Peyer's patch (tissue), 4 donors: ENCODE measurements at places on chromosomes 5 and 9. TPM values are rescaled to one million over a fixed set of nuclear protein-coding genes. Genes with fewer than 3 reads are reported as not detected.

TTC39B gene
- total RNA-seq, result 17.3 TPM

TMEM174 gene
- not detected for total RNA-seq

DNA sequence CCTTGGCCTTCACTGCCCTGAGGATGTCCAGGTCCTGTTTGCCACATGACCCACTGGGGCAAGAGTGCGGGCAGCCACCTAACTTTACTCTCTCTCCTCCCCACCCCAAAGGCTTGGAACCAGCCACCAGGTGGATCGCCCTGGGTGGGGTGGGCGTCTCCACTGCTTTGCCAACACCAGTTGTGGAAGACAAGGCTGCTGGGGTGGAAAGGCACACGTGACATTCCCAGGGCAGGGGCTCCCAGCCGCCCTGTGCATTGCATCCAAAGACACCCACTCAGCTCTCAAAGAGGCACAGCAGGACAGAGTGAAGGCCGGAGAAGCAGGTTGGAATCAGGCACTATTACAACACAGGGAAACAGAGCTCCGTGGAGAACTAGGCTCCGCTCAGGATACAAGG, 162.2 kb downstream of the OLFM1 start:
- H3K36me3 ChIP-seq, result no peaks in the 10 kb centered on the region
- H3K27me3 ChIP-seq, result no peaks in the 10 kb centered on the region
- no peak overlapping the region for H3K4me3 ChIP-seq
- H3K27ac ChIP-seq, result no peak overlapping the region

DNA sequence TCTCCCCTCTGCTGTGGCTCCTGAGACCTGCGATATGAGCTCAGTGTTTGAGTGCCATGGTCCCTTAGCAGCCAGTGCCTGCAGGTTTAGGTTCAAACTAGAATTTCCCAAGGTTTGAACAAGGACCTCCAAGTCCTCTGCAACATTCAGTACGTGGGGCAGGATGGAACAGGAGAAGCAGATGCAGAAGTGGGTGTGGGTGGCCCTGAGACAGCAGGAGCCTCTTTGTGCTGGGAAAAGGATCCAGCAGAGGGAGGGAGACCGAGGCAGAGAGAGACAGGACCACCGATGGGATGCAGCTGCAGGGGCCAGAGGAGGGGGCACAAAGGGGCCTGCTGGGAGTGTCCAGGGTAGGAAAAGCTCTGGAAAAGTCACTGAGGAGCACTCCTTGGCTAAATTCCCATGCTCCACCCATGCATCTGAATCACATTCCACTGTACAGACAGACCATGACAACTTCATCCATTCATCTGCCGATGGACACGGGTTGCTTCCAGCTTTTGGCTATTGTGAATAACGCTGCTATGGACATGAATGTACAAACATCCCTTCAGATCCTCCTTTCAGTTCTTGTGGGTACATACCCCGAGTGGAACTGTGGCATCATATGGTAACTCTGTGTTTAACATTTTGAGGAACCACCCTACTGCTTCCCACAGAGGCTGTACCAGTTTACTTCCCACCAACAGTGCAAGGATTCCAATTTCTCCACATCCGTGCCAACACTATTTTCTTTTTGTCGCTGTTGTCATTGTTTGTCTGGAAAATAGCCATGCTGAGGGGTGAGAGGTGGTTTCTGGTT, 26.7 kb upstream of the SUSD3 start:
- no peaks in the 10 kb centered on the region for H3K36me3 ChIP-seq
- H3K4me3 ChIP-seq, result no peak overlapping the region
- H3K27ac ChIP-seq, result no peak overlapping the region
- DNase-seq, result no peak
